ENCODE measurements at places on chromosomes 11 and 22.

GRCh38 chr11:74084796-74085541, 76.1 kb upstream of the UCP3 start:
- DNase-seq: no peak

GRCh38 chr22:34105461-34106062, 185.3 kb upstream of the LARGE1 start:
- no peak for DNase-seq

GRCh38 chr11:95556342-95557163, 233.0 kb downstream of the FAM76B start:
- DNase-seq: no peak

- peak; percentile 7 for DNase-seq
Measured at GRCh38 chr11:101860696-101861427, 53.9 kb upstream of the CEP126 start.

GRCh38 chr22:50739279-50739691, 1.3 kb downstream of the ACR start:
- no peak for DNase-seq

- DNase-seq: no peak
Measured at GRCh38 chr11:87666730-87667129, 508.5 kb downstream of the RAB38 start.

DNA sequence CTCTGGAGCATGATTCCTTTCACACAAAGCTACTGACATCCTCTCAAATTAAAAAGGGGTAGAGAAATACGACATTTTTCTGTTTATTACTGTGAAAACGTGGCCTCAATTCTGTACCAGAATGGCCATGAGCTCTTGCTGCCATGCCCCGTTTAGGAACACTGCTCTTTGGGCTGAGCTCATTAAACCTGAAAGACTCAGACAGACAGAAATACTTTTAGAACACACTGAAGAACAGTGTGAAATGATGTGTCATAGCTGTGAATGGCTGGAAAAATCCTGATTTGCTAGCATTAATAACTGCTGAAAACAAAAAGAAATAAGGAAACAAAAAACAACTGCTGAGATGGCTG, 32.2 kb upstream of the TMEM135 start:
- no peak for DNase-seq

GRCh38 chr22:34738661-34739400, 327.1 kb upstream of the ISX start:
- DNase-seq: no peak

GRCh38 chr22:37186228-37186996, 1.6 kb downstream of the C1QTNF6 start:
- DNase-seq: peak; percentile 72
